Naive thymus-derived CD4-positive, alpha-beta T cell (primary cell): ENCODE measurements at places on chromosomes 4 and X. TPM values are rescaled to one million over a fixed set of nuclear protein-coding genes. Genes with fewer than 3 reads are reported as not detected.

Gene NPY2R
- polyA plus RNA-seq: not detected

Gene LAMP2
- 92.3 TPM for polyA plus RNA-seq

Gene GK
- polyA plus RNA-seq: 5.7 TPM

Gene PDE6B
- polyA plus RNA-seq: 28.3 TPM

Gene SATL1
- not detected for polyA plus RNA-seq

Gene SPACA5
- not detected for polyA plus RNA-seq

Gene CFAP299
- polyA plus RNA-seq: not detected

Gene CENPI
- polyA plus RNA-seq: not detected

Gene CCDC158
- not detected for polyA plus RNA-seq

Gene TMEM165
- 22.9 TPM for polyA plus RNA-seq

Gene NAP1L3
- polyA plus RNA-seq: 4.4 TPM

Gene SLC4A4
- not detected for polyA plus RNA-seq

Gene PWWP3B
- not detected for polyA plus RNA-seq

Gene CYBB
- polyA plus RNA-seq: 0.33 TPM

Gene AKAP14
- not detected for polyA plus RNA-seq

Gene FAM9A
- polyA plus RNA-seq: not detected

Gene TMPRSS11F
- polyA plus RNA-seq: not detected

Gene USP51
- 0.20 TPM for polyA plus RNA-seq

Gene RRH
- polyA plus RNA-seq: not detected

Gene GUCY1B1
- polyA plus RNA-seq: not detected

Gene NEUROG2
- polyA plus RNA-seq: not detected

Gene CAPN6
- polyA plus RNA-seq: not detected

Gene FRMPD3
- not detected for polyA plus RNA-seq

Gene PRSS12
- not detected for polyA plus RNA-seq

Gene ANOS1
- polyA plus RNA-seq: not detected

Gene TMEM154
- 44.1 TPM for polyA plus RNA-seq

Gene SSX2B
- not detected for polyA plus RNA-seq

Gene NKX3-2
- polyA plus RNA-seq: not detected

Gene PCDH19
- not detected for polyA plus RNA-seq
